ENCODE measurements at places on chromosomes 2 and 18. TPM values are rescaled to one million over a fixed set of nuclear protein-coding genes. Genes with fewer than 3 reads are reported as not detected.

The MRPS9 gene
- 73.2 TPM for total RNA-seq

DNA sequence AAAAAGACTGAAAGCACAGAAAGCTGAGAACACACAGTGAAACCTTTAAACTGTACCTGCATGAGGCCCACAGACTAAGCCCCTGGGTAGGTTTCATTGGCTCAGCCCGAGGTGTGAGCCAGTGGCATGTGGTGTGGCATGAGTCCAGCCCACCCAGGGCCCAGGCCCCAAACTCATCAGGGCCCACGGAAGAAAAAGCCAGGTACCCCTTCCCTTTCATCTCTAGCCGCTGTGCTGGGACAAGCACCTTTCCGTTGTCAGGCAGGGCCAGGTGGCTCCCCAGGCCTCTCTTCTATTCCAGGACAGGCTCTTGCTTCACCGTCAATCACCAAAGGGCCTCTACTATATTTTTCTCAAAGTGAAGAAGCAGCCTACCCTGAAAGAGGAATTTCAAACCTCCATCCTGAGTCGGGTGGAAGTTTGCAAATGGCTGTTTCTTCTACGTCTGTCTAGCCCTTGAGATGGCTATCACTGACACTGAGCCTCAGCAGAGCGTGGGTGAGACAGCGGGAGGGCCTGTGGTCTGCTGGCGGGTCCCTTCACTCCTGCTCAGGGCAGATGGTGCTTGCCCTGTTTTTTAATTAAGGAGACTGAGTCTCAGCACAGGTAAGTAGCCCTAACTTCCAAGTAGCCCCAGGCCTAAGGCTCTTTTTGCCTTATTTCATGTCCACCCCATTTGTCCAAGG lies 8.6 kb downstream of the DNAJB2 start:
- no peak for DNase-seq

The UPP2 gene
- total RNA-seq = not detected

The DRC1 gene
- not detected for total RNA-seq

DNA sequence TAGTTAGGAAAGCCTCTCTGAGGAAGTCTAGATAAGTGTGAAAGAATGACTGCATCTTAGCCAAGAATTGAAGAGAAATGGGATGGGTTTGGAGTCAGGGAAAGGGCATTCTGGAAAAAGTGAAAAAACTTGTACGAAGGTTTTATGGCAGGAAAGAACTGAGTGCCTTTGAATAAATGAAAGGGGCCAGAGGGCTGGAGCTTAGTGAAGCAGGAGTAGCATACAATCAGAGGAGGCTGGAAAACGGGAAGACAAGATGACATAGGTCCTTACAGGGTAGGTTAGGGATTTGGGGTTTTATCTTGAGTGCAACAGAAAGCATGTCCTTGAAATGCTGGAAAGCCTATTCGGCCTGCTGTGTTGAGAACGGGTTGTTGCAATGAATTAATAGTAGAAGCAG lies 152.6 kb upstream of the RND3 start:
- no peak for DNase-seq

- no peak for DNase-seq
Observed at GRCh38 chr2:231299267-231299666, 96.2 kb upstream of the B3GNT7 start.

GRCh38 chr18:5998166-5998881 lies 103.0 kb upstream of the TMEM200C start:
- DNase-seq = no peak

The UGT1A8 gene
- total RNA-seq = not detected

Data from left ventricle myocardium inferior (tissue), 1 donor.